ENCODE measurements at places on chromosomes 12 and 14.

DNA sequence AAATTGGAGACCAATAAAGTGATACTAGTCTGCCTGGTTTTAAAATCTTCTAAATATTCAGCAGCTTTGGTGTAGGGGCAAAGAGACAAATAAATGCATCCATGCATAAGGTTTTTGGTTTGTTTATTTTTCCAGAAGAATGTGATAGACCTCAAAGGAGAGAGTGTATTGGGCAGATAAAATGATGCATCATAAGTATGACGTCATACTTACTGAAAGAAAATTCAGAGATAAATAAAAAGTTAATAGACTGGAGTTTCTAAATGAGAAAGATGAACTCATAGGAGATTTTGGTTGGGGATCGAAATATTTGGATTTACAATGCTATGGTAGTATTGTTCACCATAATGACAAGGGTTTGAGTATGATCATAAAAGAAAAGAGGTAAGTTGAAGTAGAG, 10.2 kb downstream of the SYT10 start:
- DNase-seq, result no peak

- no peak for DNase-seq
Measured at GRCh38 chr14:63487724-63488123, 55.5 kb downstream of the PPP2R5E start.

DNA sequence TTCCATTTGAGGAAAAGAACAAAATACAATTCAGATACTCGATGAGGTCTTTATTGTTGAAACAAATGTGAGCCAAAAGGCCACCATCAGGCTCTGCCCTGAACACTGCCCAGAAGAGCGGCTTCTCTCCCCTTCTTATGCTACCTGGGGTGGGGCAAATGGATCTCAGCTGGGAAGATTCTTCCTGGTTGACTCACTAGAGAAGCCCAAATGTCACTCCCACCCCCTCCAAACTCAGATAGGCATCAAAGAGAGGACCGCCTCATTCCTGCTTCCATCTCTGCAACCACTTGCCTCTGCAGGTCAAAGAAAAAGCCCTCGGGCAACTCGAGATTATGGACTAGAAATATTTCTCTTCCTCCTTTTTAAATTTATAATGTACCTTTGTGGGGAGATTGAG, 55.8 kb downstream of the TBX3 start:
- no peak for DNase-seq

DNA sequence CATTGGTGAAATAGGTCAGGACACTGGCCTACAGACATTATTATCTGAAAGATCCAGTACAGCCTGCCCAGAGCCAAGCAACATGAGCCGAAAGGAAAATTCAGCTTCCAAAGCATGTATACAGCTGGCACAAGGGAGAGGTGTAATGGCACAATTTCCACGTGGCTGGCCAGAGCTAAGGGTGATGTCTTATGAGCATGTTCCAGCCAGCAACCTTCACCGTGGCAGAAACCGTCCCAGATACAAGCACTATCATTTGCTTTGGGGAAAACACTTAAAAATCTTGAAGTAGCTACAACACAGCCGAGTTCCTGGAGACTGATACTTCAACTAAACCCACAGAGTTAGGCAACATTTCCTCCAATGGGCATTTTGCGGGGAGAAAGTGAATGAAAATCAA, 44.5 kb downstream of the CORO1C start:
- DNase-seq, result peak; percentile 44

DNA sequence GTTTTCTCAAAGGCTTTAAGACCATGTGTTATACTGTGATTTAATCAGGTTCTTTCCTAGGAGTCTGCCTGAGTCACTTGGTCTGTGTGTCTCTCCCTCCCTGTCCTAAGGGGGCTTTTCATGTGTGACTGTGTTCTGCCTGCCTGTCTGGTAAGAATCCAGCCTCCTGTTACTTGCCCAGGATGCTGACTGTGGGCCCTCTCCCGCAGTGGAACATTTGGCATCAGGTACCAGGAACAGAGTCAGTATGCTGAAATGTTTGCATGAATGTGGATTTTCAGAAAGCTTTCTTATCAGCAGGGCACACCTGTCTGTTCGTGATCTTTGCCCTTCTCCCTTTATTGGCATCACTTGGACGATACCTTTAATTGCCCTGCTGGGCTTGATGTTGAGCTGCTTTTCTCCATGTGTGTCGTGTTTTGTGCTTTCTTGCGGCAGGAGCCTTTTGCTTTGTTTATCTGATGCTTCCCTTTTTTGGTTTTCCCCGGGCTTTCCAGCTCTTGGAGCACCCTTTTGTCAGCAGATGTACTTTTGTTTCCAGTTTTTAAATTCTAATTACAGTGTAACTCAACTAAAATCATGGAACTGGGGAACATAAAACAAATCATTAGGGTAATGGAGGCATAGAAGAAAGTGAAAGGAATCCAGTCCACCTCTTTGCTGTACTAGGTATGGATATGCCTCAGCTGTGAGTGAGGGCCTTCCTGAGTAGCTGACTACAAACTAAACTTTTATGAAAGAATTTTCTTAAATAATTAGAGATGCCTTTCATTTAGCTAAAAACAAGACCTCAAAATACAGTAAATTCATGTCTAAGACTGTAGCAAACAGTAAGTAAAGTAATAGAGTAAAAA, 72.5 kb downstream of the TRAF3 start:
- no peak for DNase-seq

- DNase-seq, result no peak
Measured at GRCh38 chr12:106301241-106301610, 1.3 kb upstream of the TCP11L2 start.

GRCh38 chr14:65860956-65861611, 448.6 kb downstream of the FUT8 start:
- no peak for DNase-seq

Measured in tongue (tissue), 3 donors.